ENCODE measurements at places on chromosomes 3 and 15.

- no peak for DNase-seq
Observed at GRCh38 chr15:83533410-83533962, 86.3 kb downstream of the SH3GL3 start.

DNA sequence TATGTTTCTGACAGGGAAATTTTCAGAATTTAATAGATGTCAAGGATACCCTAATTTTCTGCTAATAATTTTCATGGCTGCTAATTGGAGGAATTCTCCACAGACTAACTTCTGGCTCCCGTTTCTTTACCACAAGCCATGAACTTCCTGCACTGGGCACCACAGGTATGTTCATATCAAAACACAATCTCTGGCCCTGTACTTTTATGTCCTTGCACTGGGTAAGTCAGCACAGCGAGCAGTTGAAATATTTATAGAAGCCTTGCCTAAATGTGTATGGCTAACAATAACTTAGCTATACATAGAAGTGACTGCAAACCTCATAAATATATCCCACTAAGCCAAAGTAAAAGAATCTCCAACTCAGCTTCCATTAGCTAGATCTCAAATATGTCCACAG is 246.9 kb downstream of the ZIC1 start:
- DNase-seq, result no peak

DNA sequence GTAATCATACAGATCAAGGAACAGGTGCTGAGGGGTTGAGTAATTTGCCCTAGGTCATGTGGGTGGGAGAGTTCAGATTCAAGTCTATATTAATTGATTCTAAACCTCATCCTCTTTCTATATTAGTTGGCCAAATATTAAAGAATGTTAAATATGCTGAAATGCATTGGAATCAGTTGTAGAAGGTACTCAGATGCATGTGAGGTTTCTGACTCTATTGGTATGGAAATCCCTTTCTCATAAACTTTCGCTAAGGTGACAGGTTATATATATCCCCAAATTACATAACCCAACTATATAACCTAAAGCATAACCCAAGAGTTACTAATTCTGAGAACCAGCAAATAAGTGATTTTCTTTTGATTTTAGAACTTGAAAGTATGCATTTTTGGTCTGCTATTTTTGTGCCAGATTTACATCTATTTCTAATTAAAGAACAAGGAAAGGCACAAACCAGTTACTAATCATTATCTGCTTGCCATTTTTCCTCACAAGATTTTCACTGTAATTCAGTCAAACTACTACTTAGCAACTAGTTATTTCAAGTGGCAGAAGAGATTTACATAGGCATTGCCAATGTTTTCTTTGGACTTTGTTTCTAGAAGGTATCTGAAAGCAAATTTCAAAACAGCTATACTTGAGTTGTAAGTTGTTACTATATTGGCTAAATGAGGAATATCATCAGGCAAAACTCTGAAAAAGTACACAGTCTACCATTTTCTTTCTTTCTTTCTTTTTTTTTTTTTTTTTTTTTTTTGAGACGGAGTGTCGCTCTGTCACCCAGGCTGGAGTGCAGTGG is 201.3 kb downstream of the RBMS3 start:
- no peak for DNase-seq

DNA sequence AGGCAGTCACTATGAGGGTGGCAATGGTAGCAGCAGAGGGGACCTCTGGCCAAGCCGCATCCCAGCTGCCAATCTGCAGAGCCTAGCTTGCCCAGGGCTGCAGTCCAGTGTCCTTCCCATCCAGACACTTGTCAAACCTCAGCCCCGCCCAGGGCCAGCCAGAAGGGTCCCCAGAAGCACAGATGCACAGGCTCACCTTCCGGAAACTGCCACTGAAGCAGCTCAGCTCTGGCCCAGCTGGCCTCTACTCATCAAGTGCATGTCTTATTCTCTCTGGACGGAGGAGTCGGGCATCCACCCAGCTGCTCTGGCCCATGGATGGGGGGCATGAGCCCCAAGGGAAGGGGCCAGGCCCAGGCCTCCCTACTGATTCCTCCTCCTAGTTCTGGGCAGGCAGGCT is 69.2 kb downstream of the DNAJB8 start:
- no peak for DNase-seq

GRCh38 chr3:1942781-1943180 is 155.9 kb upstream of the CNTN4 start:
- DNase-seq, result no peak

DNA sequence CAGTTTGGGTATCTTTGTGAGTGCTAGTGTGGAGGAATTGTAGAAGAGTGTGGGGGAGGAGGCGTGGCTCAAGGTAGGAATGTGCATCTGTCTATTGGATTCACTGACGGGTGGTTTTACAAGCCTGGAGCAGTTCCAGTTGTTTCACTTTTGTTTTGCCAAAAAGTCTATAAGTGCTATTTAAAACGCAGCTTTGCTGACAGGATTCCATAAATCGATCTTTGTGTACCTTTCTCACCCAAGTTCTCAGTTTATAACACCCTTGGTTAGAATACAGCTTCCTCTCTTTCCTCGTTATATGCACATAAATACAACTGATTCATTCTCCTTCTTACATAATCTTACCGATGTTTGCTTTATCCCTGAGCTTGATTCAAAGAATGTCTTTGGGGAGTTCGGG is 123.2 kb upstream of the UBE2E2 start:
- no peak for DNase-seq

GRCh38 chr3:46878781-46879436 is 1.4 kb downstream of the PTH1R start:
- no peak for DNase-seq

GRCh38 chr15:32098033-32098432 is 67.7 kb downstream of the CHRNA7 start:
- DNase-seq, result no peak

- DNase-seq, result no peak
Observed at GRCh38 chr15:100973351-100974111, 54.4 kb downstream of the LRRK1 start.

- DNase-seq, result no peak
Observed at GRCh38 chr3:94136133-94136532, 73.3 kb downstream of the NSUN3 start.

- no peak for DNase-seq
Observed at GRCh38 chr15:69784798-69785566, 312.7 kb downstream of the TLE3 start.

DNA sequence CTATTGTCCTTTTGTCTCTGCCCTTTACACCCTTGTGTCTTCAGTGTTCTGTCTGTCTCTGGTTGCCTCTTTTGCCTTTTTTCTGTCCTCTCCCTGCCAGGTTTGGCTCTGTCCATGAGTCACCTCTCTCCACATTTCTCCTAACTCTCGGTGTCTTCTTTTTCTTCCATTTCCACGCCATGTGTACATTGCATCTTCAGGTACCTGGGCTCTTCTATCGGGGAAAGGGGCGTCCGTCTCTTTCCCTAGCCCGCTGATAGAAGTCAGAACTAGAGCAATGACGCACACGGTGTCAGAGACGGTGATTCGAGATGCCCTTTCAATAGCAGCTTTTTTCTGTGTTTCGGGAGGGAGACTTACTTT is 641 bp downstream of the OPA1 start:
- peak; percentile 35 for DNase-seq

- no peak for DNase-seq
Observed at GRCh38 chr3:105733356-105733755, 135.5 kb downstream of the CBLB start.

GRCh38 chr3:148073721-148074456 is 623.8 kb upstream of the AGTR1 start:
- DNase-seq, result no peak

- no peak for DNase-seq
Observed at GRCh38 chr3:46996689-46997452, 17.4 kb downstream of the NBEAL2 start.

- peak; percentile 21 for DNase-seq
Observed at GRCh38 chr3:42846685-42847522, 28.8 kb downstream of the CYP8B1 start.

GRCh38 chr15:58423205-58423604 is 8.6 kb upstream of the LIPC start:
- no peak for DNase-seq

- no peak for DNase-seq
Observed at GRCh38 chr3:170490828-170491560, 72.3 kb downstream of the CLDN11 start.

DNA sequence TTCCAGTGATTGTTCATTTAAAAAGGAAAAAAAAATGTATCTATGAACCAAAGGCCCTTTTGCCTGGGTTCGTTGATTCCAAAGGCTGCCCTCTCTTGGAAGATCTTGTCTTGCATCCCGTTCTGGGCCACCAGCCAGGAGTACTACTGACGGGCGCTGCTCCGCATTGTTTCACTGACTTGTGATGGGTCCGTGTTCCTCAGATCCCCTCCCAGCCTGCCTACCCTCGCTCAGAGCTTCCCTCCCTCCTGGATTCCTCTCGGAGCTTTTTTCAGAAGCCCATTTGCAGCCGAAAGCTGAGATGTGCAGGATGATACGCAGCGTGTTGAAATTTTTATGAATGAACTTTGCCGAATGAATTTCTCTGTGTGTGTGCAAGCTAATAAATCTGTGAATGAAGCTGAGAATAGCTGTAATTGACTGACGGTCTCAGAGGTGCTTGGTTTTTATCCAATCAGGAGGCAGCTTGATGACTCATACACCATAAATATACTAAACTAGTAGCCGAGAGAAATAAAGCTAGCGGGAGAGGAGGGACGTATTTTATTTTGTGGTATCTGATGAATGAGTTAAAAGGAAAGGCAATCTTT is at the start of gene SHC4:
TSS of gene SHC4 (minus strand) at position 396 of the 590 bp plus-strand sequence. CDS start 904 bp downstream, outside the sequence.
- peak; percentile 82 for DNase-seq

- peak; percentile 73 for DNase-seq
Observed at GRCh38 chr3:104629038-104629437, 737.7 kb upstream of the ALCAM start.

GRCh38 chr15:96354731-96355567 is 24.4 kb downstream of the NR2F2 start:
- peak; percentile 68 for DNase-seq

- no peak for DNase-seq
Observed at GRCh38 chr15:67185621-67186225, 68.7 kb downstream of the AAGAB start.

DNA sequence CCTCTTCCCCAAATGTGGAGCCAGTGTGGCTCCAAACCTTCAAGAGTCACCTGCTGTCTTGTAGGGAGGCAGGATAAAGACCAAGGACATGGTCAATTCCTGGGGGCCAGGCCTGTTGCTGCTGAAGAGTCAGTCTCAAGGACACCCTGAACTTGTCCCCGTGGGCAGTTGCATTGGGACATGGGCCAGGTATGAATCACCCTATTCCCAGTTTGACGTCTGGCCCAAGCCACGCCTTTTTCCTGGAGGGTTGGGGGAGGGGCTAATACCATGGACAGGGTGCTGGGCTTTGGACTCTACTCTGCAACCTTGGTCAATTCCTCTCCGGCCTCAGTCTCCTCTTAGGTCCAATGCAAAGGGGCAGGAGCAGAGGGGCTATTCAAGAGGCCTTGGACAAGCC is 10.4 kb downstream of the ATP2B2 start:
- DNase-seq, result peak; percentile 2

- peak; percentile 52 for DNase-seq
Observed at GRCh38 chr3:112327371-112327951, 5.5 kb upstream of the CD200 start.

DNA sequence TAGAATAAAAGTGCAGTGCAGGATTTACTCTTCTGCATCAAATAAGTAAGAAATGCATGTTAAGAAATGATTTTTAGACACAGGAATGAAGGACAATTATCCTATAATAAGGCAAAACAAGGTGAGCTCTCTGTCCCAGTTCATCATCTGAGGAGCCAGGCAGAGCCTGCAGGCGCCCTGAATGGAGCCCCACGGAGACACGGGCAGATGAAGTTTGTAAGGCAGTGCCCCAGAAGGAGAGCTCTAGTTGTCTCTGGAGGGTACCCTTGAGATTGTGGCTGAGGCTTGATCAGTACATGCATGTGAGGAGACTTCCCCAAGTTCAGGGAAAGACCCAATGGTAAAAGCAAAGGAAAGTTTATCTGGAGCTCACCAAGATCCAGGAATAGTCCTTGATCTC is 50.3 kb downstream of the ATP10A start:
- DNase-seq, result no peak

- no peak for DNase-seq
Observed at GRCh38 chr15:59686389-59686788, 2.7 kb downstream of the BNIP2 start.

GRCh38 chr3:39911465-39912309 is 102.3 kb downstream of the MYRIP start:
- DNase-seq, result no peak

GRCh38 chr3:126883241-126883640 is 99.7 kb upstream of the PLXNA1 start:
- no peak for DNase-seq

DNA sequence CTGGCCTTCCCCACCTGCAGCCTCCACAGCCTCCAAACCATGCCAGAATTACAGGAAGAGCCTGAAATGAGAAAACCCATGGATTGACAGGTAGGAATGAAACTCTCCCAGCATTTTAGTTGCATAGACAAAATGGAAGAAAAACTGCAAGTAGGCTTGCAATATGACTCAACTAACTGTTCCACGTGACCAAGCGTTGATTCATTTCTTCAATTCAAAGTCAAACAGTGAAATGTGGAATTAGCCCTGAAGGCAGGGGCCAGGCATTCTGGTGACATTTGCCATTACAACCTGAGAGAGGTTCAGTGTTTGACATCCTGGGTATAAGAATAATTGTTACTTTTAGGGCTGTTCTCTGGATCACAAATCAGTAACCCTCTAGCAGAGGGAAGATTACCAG is 676.5 kb upstream of the CFAP20DC start:
- no peak for DNase-seq

- no peak for DNase-seq
Observed at GRCh38 chr3:143536817-143537535, 311.3 kb downstream of the SLC9A9 start.

DNA sequence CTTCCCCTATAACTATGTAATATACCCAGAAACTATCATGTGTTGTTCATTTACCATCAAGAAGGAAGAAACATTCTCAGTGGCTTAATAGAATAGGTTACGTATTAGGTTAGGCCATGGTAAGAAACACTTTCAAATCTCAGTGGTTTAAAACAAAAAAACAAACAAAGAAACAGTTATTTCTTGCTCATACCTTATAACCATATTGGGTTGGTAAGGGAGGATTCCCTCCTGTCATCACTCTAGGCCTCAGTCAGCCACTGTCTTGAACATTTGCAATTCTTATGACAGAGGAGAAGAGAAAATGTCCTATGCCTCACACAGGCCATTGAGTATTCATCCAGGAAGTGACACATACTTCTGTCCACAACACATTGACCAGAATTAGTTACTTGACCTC is 727.7 kb upstream of the NECTIN3 start:
- DNase-seq, result peak; percentile 38
